ENCODE measurements at places on chromosomes 7 and 10.

GRCh38 chr7:148142660-148143248 lies 447.8 kb upstream of the C7orf33 start:
- DNase-seq = peak; percentile 18

GRCh38 chr7:157021071-157021870 lies 10.8 kb upstream of the MNX1 start:
- DNase-seq = no peak

DNA sequence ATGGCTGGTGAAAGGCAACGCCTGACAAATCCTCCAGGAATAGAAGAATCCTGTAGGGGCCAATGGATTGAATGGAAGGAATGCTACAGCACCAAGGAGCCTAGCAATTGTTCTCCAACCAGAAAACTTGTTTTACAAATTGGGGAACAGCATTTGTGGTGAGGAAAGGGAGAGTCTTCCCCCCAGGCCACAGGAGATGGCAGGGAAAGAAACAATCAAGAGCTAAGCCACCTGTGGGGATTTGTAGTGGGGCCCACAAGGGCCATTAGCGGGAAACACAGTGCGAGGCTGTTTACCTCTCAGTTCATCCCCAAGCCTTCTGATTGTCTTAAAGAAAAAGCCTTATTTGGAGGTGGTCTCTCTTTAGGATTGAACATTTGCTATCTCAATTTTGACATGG lies 48.5 kb upstream of the KCNMA1 start:
- DNase-seq = no peak

DNA sequence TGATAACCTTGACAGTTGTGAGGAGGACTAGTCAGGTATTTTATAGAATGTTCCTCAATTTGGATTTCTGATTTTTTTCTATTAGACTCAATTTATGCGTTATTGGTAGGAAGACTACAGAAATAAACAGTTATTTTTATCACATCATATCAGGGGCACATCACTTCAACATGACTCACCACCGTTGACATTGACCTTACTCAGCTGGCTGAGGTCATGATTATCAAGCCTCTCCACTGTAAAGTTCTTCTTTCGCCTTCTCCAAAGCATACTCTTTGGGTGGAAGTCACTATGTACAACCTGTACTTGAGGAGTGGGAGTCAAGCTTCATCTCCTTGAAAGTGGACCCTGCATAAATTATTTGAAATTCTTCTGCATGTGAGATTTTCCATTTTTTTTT lies 194.3 kb upstream of the IGFBP3 start:
- DNase-seq = peak; percentile 14

GRCh38 chr7:30770845-30771173 lies 408 bp upstream of the MINDY4 start:
- DNase-seq = no peak

GRCh38 chr10:17742918-17743317 lies 9.1 kb upstream of the TMEM236 start:
- DNase-seq = peak; percentile 65

- no peak for DNase-seq
Measured at GRCh38 chr10:107471911-107472310, 307.4 kb upstream of the SORCS1 start.

Measured in fibroblast of villous mesenchyme (primary cell).